ENCODE measurements at places on chromosomes 5 and 9.

GRCh38 chr9:13450723-13451122 lies 171.2 kb upstream of the MPDZ start:
- DNase-seq: no peak

DNA sequence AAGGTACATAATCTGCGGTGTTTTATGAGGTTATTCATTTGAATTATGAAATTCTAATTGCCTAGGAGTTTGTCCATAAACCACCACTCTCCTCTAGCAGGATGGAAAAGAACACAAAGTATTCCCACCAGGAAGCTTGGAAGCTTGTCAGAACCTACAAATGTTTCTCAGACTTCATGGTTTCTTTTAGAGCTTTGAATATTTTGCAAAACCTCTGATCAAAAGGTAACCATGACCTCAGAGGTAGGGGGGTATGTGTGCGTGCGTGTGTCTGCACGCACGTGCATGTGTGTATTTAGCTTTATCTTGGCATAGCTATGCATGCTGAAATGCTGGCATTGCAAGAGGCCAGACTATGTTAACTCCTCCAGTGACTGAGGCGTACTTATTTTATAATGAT lies 847.0 kb downstream of the TLE1 start:
- no peak for DNase-seq

DNA sequence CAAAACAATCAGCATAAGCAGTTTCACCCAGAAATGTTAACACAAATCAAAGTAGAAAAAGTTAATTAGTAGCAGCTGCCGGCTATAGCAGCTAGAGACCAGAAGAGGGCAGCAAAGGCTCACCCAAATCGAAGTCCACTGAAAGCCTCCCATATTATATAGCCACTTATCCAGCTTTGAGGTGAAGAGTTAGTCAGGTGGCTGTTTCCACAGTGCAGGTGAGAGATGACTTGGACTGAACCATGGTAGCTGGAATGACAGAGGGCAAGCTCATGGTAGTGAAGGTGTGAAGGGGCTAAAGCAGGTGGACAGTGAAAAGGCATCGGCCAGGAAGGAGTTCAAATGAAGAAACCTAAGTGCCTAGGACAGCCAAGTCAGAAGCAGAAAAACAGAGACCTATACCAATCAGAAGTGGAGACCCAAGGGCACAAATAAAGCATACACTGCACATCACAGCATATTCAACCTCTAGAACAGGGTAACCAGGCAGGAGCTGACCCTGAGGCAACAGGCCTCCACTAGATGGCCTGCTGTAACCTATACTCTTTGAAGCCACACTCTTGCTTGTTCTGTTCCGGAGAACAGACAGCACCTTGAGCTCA lies 7.2 kb upstream of the RNF38 start:
- no peak for DNase-seq

- no peak for DNase-seq
Measured at GRCh38 chr5:81948349-81948748, 23.5 kb upstream of the ATG10 start.

DNA sequence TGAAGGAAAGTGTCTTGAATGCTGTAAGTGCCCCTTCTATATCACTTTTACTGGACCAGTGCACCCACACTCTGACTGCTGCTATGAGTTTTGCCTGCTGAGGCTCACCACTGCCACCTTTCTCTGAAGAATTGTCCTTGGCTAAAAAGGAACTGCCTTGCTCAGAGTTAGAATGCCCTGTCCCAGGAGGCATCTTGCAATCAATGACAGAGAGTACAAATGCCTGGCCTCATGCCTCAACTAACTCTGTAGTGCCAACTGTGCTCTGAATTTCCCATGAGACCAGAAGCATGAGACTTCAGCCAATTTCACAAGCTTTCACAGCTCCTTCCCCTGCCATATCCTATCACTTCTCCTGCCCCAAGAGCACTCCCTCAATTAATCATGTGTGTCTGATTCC lies 569.7 kb downstream of the ZNF608 start:
- DNase-seq: no peak

GRCh38 chr5:1997640-1998347 lies 115.1 kb upstream of the IRX4 start:
- no peak for DNase-seq

GRCh38 chr5:178433273-178433775 lies 156.9 kb downstream of the COL23A1 start:
- DNase-seq: no peak

- DNase-seq: no peak
Measured at GRCh38 chr9:38315085-38315595, 77.4 kb upstream of the ALDH1B1 start.

GRCh38 chr5:134148986-134149539 lies 27.7 kb downstream of the SKP1 start:
- no peak for DNase-seq

DNA sequence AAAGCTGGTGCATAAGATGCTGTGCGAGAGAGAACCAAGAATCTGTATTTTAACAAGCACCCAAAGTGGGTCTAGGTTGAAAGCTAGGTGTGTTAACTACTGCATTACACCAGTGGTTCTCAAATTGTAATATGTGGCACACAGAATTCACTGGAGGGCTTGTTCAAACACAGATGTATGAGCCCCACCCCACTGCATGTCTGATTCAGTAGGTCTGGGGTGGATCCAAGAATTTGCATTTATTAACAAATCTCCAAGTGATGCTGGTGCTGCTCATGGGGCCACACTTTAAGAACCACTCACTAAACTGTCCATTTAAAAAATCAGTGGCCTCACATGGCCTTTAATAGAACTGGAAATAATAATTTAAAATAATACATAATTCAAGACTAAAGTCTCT lies 40.4 kb downstream of the LPAR1 start:
- no peak for DNase-seq

- DNase-seq: no peak
Measured at GRCh38 chr5:68418201-68418600, 202.6 kb downstream of the PIK3R1 start.

DNA sequence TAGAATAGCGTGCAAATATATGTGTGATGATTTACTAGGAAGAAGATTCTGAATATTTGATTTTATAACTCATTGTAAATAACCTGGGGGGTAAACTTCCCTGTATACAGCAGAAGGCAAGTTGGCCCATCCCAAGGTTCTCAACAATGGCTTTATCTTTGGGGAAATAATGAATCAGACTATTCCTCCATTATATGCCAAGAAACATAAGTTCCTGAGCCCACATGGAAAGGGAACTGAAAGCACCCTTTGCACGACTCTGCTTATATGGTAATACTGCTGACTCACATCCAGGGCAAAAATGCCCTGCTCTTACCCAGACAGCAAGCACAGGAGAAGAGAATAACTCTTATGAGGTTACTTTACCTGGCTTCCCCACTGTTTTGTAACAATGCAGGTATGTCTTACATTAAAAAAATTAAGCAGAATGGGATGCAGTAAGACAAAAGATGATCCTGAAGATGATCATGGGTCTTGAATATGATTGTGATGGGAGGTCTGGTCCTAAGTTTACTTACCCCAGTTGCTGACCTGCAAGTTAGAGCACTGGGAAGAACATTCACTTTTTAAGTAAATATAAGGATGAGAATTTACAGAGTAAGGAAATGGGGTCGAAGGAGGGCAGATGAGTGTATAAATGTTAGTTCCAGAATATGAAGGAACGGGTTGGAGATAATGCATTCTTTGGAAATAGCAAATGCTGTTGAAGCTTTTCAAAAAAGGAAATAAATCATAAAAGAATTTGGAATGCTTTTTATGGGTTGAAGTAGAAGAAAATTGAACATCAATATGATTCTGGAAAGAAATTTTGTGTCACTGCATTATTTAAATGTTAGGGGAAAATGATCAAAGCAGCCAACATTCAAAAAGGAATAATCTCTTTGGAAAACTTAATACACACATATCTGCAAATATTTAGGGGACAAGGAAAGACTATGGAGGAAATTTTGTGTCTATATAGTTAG lies 428.4 kb upstream of the MPDZ start:
- no peak for DNase-seq

DNA sequence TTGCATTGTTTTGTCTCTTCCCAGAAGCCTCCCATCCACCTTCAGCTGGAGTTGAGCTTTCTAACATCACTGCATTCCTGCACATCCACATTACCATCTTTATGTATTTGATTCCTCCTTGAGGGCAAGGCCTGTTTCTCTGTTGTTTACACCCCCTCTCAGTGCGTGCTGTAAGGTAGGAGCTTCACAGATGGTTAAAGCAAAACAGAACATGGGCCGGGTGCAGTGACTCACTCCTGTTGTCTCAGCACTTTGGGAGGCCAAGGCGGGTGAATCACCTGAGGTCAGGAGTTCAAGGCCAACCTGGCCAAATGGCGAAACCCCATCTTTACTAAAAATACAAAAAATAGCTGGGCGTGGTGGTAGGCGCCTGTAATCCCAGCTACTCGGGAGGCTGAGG lies 110.9 kb downstream of the KCNIP1 start:
- no peak for DNase-seq

GRCh38 chr9:125432715-125433385 lies 171.2 kb downstream of the GAPVD1 start:
- no peak for DNase-seq

GRCh38 chr9:100379862-100380261 lies 27.1 kb upstream of the TEX10 start:
- no peak for DNase-seq

- no peak for DNase-seq
Measured at GRCh38 chr9:126108240-126108639, 218.4 kb upstream of the MVB12B start.

DNA sequence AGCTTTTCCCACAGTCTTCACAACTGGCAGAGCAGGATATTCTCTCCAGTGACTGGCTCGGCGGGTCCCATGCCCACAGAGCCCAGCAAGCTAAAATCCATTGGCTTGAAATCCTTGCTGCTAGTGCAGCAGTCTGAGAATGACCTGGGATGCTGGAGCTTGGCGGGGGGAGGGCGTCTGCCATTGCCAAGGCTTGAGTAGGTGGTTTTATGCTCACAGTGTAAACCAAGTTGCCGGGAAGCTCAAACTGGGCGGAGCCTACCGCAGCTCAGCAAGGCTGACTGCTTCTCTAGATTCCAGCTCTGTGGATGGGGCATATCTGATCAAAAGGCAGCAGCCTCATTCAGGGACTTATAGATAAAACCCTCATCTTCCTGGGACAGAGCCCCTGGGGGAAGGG lies 194.1 kb downstream of the CCDC171 start:
- no peak for DNase-seq

DNA sequence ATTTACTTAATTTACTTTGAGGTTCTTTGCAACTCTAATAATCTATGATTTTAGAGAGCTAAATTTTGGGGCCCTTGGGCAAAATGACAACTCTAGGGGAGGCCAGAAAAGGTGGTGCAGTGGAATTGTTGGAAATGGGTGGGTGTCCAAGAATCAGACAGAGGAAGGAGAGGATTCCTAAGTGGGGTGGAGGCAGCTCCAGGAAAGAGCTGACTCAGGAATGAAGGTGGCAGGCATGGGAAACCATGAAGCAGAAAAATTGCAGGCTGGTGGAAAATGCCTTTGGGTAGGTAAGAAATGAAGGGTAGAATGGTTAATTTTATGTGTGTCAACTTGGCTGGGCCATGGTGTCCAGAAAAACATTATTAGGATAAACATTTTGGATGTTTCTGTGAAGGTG lies 248.5 kb upstream of the TUT7 start:
- DNase-seq: no peak

GRCh38 chr9:86721226-86721781 lies 226.0 kb downstream of the GAS1 start:
- DNase-seq: no peak

GRCh38 chr9:91421971-91422757 lies 1.5 kb downstream of the NFIL3 start:
- DNase-seq: no peak

DNA sequence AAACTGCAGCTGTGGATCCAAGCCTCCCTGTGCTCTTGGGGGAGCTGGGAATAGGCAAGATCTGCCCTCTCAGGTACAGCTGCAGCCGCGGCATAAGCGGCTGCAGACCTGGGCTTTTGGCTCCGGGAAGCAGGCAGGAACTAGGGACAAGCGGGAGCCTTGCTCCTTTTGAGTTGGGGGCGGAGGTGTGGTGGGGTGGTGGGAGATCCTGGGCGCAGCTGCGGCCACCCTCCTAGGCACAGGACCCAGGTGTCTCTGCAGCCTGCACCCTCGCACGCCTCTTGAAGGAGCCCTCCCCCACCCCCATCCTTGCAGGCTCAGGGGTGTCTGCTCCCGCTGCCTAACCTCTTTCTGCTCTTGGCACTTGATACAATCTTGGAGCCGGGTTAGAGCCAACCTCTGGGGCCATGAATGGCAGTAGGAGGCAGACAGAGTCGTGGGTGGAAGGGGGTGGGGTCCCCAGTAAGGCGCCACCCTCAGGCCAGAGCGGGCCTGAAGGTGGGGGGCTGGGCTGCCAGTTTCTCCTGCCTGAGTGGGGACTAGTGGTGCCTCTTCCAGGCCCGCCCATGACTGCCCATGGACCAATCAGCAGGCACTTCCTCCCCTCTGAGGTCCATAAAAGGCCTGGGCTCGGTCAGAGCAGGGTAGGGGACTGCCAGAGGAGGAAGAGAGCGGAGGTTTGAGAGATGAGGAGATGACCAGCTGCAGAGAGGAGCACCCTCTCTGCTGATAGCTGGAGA lies 267.6 kb upstream of the TNC start:
- DNase-seq: no peak

- no peak for DNase-seq
Measured at GRCh38 chr9:38331141-38331540, 61.4 kb upstream of the ALDH1B1 start.

GRCh38 chr5:127406326-127407121 lies 110.9 kb upstream of the PRRC1 start:
- DNase-seq: no peak

DNA sequence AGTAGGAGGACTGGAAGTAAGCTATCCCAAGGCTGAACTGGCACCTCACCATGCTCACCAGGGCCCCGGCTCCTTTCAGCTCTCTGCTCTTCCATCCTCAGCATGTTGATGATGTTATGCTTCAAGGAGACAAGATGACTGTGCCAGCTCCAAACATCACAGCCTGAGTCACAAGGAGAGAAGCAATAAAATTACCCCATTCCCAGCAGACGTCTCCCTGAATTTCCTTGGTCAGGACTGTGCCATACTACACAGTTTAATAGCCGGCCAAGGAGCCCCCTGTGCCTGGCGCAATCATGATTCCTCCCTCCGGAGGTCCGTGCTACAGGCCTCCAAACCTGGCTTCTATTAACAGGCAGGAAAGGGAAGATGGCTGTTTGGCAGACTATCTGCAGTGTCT lies 51.2 kb upstream of the ROR2 start:
- no peak for DNase-seq

GRCh38 chr5:111855356-111855755 lies 98.4 kb upstream of the NREP start:
- DNase-seq: no peak

- DNase-seq: no peak
Measured at GRCh38 chr5:16768184-16768583, 151.4 kb upstream of the RETREG1 start.

- DNase-seq: no peak
Measured at GRCh38 chr5:132371603-132371994, 2.1 kb downstream of the SLC22A5 start.

Measured in activated naive CD4-positive, alpha-beta T cell (primary cell).